ENCODE measurements at places on chromosomes 3 and 15.

GRCh38 chr3:127221037-127221436, 28.1 kb downstream of the PRR23E start:
- no peak for DNase-seq

GRCh38 chr3:159853506-159853864, 135.2 kb upstream of the IL12A start:
- DNase-seq = no peak

- DNase-seq = no peak
These were observed 9.4 kb downstream of the AAGAB start for GRCh38 chr15:67244971-67245478.

GRCh38 chr3:153166206-153166605, 4.2 kb downstream of the RAP2B start:
- no peak for DNase-seq

- no peak for DNase-seq
These were observed 39.0 kb downstream of the PGPEP1L start for GRCh38 chr15:98968576-98968975.

- no peak for DNase-seq
These were observed 59.7 kb downstream of the ATP8B4 start for GRCh38 chr15:50059203-50059772.

DNA sequence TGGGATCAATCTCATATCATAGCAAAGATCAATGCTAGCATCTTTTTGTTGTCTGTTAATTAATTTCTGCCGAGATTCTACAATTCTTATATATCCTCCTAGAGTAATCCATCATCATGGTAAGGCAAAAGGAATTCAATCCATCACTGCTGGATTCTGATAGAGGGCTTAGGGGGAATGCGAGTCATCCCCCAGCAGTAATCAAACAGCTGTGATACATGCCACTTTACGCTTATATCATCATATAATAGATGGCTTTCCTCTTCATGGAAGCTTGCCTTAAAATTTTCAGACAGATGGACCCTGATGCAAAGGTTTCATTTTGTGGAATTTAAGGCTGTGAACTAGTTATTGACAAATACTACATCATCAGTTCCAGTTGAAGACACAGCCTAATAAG, 645.9 kb downstream of the CADM2 start:
- no peak for DNase-seq

- DNase-seq = no peak
These were observed 730.7 kb downstream of the SQOR start for GRCh38 chr15:46365572-46365971.

DNA sequence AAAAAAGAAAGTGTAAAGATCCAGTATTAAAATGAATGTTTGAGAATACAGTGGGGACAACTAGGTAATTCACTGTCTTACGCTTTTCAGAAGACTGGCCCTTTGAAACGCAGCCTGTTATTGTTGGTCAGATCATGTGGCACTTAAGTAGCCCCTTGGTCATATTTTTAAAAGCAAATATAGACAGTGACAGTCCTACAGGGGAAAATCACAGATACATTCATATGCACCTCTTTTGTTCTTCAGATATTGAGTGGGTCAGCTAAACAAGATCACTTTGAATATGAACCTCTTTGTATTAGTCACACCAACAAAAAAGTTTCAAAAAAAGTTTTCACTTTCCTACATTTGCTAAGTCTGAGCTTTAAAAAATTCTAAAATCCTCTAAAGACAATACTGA, 36.0 kb downstream of the TIGIT start:
- no peak for DNase-seq

- DNase-seq = no peak
These were observed 32.0 kb downstream of the AADACL2 start for GRCh38 chr3:151765685-151766084.

GRCh38 chr3:95154766-95155165, 1091.9 kb downstream of the NSUN3 start:
- DNase-seq = no peak

DNA sequence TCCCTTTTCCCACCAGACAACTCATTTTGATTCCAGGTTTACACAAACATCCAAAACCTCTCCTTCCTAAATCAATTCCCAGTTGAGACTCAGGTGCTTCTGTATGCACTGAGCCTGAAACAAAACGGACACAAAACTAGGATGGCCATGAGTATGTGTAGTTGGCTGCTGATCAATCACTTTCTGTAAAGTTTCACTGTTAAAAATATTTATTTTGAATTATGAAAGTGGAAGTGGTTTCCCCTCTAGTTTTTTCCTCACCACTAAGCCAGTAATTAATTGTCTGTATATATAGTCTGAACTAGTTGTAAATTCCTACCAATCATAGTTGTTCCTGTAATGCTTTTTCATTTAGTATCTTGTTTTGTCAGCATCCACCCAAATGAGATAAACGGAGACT, 51.7 kb upstream of the TSPAN3 start:
- DNase-seq = no peak

DNA sequence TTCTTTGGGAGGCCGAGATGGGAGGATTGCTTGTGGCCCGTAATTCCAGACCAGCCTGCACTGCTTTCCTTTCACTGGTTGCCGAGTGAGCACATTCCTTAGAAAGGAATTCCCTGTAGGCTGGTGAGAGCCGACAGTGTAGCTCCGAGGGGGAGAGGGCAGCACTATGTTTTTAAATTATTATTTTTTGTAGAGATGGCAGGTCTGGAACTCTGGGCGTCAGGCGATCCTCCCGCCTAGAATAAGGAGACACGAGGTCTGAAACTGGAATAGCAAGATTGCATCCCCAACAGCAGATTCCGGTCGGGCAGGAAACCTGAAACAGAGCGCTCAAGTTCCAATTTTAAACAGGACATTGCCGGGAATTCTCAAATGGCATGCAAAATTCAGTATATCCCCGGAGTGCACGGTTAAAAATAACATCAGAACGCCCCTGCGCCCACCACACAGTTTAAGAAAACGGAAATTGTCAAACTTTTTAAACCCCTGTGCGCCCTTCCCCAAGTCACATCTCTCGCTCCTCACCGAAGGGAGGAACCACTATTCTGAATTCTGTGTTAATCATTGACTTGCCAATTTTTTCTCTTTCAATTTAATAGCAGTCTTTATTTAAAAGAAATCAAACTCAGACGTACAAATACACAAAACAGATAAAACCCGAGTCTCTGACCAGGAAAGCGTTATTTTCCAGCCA, 643 bp upstream of the RNU5B-1 start:
- peak; percentile 60 for DNase-seq

GRCh38 chr15:29859293-29859692, 37.0 kb upstream of the TJP1 start:
- no peak for DNase-seq

DNA sequence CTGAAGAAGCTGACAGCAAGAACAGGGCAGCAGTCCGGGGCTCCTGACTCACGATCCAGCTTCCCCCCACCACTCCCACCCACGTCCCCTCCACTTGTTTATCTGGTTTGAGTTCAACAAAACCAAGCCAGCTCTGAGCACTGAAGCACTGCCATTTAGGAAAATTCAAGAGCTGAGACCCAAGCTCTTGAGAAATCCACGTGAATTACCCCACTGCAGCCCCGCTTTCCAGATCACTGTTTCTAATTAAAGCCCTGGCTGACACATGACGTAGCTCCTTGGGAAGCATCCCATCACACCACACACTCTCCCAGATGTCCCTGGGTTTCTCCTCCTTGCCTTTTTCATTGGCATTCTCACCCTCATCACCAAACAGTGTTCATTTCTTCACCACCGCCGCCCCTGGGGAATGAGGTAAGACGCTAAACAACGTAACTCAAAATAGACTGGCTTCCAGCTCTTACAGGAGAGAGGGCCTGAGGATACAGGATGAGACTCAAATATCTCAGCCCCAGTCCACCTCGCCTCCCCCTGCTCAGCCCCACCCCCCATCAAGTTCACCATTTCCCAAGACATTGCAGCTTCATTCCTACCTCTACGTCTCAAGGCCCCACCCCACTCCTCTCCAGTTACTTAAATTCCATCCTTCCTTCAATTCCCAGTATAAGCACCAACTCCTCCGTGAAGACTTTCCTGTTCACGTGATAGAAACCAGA, 95.4 kb downstream of the SRGAP3 start:
- DNase-seq = no peak

GRCh38 chr3:127762077-127762786, 60.1 kb downstream of the MGLL start:
- DNase-seq = no peak

GRCh38 chr3:37506956-37507535, 332.7 kb upstream of the LRRFIP2 start:
- DNase-seq = no peak

DNA sequence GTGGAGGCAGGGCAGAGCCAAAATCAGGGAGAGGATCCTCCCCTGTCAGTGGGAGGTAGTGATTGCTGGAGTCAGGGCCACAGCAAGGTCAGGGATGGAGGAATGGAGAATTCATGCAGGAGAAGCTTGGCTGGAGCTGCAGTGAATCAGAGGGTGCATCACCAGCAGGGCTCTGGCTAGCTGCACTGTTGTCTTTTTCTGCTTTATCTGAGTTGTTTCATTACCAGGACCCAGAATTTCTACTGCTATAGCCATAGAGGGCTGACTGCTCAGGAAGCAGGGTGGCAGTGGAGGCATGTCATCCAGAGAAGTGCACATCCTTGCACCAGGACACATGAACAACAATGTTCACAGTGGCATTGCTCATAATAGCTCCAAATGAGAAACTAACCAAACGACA, 113.5 kb upstream of the GALNT15 start:
- no peak for DNase-seq

DNA sequence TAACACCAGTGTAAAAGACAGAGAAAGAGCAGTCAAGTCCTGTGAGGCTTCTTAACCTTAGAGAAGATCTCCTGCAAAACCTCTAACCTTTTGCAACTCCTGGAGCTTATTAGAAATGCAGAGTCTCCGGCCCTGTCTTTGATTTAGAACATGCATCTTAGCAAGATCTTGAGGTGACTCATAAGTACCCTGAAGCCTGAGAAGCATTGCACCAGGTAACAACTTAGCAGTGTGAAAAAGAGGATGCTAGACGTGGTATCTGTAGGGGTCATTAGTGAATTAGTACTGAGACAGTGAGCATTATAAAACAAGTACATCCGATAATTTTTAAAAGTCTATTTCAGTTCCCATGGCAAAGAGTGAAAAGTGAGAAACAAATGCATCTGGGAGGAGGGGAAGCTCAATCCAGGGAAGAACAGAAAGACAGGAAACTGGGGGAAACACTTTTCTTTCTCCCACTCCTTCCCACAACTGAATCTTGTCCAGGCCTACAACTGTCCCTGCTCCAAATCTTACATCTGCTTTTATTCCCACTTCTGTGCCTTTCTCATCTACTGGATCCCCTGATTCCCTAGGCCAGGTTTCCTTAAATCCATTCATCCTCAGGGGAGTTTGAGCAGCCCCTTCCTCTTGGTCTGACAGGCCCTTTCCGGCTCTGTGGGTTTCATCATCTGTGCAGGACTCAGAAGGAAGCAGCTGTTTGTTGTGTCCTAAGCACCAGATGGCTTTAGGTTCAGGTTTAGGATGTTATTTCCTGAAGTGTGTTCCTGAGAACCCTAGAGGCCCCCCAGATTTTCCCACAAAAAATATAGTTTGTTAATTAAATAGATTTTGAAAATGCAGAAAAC, 128.1 kb upstream of the IL12A start:
- no peak for DNase-seq

DNA sequence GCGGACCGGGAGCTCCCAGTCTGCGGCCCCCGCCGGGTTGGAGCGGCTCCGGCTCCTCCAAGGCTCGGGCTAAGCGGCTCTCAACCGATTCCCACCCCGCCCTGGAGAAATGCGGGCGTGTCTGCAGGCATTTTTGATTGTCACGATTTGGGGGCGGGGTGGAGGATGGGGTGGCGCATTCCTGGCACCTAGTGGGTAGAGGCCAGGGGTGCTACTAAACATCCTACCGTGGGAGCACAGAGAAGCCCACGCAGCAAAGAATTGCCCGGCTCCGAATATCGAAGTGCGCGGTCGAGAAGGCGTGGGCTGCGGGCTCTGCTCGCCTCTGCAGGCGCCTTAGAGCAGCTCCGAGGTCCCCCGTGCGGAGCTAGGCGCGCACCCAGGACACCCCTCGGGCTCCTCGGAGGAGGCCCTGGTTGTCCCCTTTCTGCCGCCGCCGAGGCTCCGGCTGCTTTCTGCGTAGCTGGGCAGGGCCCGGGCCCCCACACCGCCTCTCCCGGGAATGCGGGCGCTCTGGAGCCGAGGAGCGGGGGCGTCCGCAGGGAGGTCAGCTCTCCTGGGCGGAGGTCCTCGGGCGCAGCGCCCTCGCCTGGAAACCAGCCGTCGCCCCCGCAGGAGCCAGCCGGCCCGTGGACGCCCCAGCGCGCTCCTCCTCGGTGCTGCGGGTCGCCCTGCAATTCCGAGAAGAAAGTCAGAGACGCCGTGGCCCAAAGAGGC, 16.5 kb upstream of the LAMP3 start:
- DNase-seq = no peak

DNA sequence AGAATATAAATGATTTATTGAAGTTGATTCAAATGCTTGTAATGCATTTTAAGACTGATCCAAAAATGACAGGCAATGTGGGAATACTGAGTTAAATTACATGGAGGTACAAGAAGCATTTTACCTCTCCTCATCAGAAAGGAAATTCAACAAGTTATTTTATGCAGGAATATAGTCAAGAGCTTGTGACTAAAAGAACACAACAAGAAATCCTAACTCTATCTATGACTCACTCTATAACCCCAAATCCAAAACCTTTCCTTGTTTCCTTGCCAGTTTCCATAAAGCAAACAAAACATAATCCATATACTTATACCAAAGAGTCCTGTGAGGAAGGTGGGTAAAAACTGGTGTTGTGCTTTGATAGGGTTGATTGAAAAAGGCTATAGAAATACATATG, 30.8 kb downstream of the SIN3A start:
- no peak for DNase-seq

DNA sequence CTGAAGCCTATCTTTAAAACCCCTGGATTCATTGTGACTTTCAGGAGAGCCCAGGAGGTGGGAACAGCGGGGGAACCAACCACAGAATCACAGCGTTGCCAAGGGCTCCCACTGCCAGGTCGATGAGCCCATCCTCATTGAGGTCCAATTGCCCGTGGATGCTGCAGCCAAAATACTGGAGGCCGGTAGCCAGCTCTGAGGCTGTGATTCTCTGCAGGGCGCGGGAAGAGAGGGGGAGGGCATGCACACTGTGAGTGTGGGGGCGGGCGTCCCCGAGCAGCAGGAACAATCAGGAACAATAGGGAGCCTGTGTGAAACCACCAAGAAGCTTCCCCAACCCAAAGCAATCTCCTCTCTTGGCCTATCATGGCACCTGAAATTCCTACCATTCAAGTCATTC, 53.4 kb downstream of the FEM1B start:
- DNase-seq = no peak

- no peak for DNase-seq
These were observed 803.5 kb downstream of the PLOD2 start for GRCh38 chr3:145357453-145357852.

DNA sequence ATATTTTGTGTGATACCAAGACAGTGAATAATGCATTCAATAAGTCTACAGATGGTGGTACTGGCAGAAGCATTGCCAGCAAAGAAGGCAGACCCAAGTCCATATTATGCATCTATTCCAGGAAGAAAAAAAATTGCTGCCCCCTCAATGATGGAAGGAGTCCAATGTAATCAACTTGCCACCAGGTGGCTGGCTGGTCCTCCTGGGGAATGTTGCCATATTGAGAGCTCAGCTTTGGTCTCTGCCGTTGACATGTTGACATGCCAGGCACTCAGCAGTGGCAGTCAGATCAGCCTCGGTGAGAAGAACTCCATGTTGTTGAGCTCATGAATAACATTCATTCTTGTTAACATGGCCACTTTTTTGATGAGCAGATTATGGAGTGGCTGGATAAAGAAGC, 298.5 kb downstream of the IGSF11 start:
- DNase-seq = no peak

GRCh38 chr3:57598765-57599360, 1.7 kb upstream of the ARF4 start:
- DNase-seq = no peak
